ENCODE measurements at places on chromosomes 11 and 22.

- peak; percentile 81 for DNase-seq
Measured at GRCh38 chr11:62612366-62613290, at the start of the genes EML3 and ROM1. TSS of gene EML3 (minus strand) at chr11:62612775. CDS start at chr11:62612457, 318 bp downstream. TSS of gene ROM1 (plus strand) at chr11:62613257. CDS start at chr11:62613282, 25 bp downstream.

DNA sequence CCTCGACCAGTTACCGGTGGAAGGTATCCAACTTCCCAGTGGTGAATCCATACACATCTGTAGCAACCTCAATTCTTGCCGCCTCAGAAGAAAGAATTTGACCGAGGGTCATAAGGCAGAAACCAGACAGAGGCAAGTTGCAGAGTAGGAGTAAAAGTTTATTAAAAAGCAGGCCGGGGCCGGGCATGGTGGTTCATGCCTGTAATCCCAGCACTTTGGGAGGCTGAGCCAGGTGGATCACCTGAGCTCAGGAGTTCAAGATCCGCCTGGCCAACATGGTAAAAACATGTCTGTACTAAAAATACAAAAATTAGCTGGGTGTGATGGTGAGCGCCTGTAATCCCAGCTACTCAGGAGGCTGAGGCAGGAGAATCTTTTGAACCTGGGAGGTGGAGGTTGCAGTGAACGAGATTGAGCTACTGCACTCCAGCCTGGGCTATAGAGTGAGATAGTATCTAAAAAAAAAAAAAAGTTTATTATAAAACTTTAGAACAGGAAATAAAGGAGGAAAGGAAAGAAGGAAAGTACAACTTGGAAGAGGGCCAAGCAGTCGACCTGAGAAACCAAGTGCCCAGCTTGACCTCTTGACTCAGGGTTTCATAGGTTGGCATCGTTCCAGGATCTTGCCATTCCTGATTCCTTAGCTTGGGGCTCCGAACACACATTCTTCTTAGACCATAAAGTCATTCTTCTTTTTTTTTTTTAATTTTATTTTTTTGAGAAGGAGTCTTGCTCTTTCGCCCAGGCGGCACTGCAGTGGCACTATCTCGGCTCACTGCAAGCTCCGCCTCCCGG lies 27.8 kb downstream of the RGL4 start:
- no peak for DNase-seq

DNA sequence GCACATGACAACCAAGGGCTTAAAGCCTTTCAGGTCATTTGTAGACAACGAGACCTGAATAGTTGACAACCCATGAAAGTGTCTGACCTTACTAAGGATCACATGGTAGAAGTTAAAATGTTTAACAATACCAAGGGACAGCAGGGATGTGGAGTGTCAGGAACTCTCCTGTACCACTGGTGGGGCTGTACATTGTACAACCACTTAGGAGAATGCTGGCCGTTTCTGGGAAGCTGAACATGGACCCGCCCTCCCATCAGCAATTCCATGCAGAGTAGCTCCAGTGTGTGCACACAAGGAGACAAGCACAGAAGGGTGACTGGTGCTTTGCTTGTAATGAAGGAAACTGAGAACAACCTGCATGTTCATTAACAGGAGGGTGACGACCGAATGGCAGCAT lies 162.9 kb downstream of the MPPED1 start:
- no peak for DNase-seq

- DNase-seq = no peak
Measured at GRCh38 chr11:35141571-35141971, 2.6 kb downstream of the CD44 start.

GRCh38 chr11:114784216-114784615 lies 105.9 kb downstream of the NXPE2 start:
- no peak for DNase-seq

GRCh38 chr11:93720522-93720921 lies 20.8 kb downstream of the TAF1D start:
- no peak for DNase-seq

DNA sequence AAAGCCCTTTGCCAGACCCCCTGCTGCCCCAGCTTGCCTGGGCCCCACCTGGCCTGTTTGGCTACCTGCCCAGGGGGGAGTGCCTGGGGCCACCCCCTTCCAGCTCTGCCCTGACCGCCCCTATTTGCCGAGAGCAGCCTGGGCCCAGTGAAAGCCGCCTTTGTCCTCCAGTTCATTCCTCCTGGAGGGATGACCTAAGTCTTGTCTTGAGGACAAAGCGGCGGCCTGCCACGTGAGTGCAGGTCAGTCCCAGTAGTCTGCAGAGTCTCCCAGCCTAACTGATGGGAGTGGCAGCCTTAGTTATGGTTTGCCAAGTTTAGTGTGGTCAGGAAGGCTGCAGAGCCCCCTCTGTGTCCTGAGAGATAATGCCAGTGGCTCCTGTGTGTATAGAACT lies 115.9 kb upstream of the CRYBB3 start:
- peak; percentile 79 for DNase-seq

- peak; percentile 33 for DNase-seq
Measured at GRCh38 chr11:12540075-12540680, 134.0 kb upstream of the TEAD1 start.

DNA sequence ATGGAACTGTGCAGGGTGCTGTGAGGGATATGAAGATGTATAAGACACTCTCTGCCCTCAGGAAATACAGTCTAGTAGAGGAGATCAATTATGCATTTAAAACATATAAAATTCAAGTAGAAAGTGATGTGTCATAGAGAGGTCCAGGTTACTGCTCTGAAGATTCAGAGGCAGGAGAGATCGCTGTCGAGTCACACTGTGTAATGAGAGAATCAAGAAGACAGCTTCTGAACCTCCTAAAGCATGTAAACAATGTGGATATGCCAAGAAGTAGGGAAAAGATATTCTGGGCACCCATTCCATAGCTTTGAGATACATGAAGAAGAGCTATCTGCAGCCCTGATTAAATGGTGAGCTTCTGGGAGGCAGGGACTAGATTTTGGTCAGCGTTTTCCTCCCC lies 16.7 kb downstream of the SSH3 start:
- no peak for DNase-seq

- DNase-seq = no peak
Measured at GRCh38 chr11:76523147-76523546, 78.3 kb downstream of the EMSY start.

DNA sequence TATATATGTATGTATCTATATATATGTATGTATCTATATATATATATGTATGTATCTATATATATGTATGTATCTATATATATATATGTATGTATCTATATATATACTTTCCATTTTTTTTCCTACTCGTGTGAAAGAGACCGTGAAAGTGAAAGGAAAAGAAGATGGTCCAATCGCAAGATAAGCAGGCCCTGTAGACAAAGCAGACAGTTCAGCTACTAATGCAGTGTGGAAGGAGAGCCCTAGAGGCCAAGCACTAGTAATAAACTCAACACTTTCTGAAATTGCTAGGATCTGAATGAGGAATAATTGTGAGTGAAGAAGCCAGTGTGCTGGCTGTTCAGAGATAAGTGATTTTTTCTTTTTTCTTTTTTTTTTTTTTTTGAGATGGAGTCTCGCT lies 47.2 kb downstream of the MCHR1 start:
- peak; percentile 46 for DNase-seq

GRCh38 chr22:22935546-22936157 lies 48.0 kb downstream of the IGLL5 start:
- DNase-seq = no peak

DNA sequence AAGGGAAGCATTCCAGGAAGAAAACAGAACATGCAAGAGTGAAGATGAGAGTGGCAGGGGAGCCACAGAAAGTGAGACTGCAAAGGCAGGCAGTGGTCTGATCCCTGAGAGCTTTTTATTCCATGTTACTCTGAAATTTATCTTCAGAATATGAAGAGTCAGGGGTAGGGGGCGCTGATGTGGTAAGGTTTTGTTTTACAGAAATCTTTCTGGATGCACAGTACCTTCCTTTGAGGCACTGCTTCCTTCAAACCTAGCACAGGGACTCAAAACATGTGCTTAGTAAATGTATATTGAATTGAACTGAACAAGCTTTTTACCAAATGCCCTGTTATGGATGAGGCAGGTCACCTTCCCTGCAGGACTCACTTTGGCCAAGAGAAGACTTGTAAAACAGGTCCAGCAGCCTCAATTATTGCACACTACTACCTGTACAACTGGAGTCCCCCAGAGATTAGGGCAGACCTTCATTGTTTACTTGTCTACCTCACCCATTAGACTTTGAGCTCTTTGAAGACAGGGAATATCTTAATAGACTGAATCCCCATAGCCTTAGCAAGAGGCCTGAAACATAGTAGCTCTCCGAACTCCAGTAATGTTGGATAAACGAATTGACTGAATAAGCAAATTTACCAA lies 2.2 kb downstream of the PAK1 start:
- no peak for DNase-seq

- DNase-seq = no peak
Measured at GRCh38 chr22:42436404-42436803, 4.2 kb upstream of the NFAM1 start.

DNA sequence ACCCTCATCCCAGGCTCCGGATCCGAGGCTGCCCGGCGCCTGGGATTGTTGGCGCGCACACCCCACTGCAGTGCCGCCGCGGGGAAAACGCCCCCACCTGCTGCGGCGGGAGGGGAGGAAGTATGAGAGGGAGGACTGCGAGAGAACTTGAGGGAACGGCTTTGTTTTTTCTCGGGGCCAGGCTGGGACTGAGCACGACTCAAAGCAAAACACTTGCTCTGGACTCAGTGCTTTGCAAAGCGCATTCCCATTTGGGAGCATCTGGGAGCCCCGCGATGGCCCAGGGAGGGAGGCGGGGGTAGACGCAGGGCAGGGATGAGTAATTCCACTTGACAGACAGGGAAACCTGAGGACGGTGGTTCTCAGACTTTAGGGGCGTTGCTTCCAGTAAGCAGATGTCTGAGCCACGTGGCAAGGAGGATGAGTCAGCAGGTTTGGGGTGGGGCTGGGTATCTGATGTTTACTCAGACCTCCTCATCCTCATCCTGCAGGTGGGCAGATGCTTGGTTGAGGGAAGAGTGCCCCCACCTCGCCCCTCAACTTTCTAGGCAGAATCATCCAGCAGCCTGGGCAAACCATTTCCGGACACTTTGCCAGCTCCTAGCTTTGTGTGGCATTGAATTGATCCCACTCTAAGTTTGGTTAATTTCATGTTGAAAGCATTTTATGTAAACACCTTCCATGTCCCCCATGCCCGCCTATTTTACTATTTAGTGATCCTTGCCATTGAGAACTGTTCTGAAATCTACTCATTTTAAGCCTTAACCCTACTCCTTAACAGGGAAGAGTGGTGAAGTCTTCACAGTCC lies 1.5 kb downstream of the MIAT start:
- peak; percentile 83 for DNase-seq

DNA sequence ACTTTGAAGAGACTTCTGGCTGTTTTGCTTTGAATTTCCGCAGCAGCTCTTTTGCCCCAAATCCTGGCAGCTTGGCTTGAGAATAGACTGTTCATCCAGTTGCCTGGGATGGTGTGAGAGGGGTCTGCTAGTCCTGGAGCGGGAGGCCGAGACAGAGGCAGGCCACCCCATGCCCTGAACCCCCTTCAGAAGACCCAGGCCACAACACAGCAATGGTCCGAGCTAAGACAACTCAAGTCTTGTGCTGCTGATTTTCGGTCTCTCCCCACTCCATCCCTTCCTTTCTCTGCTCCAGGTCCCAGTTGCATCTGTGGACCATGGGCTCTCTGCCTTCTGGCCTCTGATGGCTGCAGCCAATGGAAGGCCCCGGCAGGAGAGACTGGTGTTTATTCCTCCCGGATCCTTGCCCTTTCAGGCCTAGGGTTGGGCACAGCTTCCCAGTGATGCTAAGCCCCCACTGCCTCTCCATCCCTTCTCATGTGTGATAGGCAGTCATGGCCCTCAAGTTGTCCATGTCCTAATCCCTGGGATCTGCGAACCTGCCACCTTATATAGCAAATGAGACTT lies 31.9 kb upstream of the TP53I11 start:
- no peak for DNase-seq

DNA sequence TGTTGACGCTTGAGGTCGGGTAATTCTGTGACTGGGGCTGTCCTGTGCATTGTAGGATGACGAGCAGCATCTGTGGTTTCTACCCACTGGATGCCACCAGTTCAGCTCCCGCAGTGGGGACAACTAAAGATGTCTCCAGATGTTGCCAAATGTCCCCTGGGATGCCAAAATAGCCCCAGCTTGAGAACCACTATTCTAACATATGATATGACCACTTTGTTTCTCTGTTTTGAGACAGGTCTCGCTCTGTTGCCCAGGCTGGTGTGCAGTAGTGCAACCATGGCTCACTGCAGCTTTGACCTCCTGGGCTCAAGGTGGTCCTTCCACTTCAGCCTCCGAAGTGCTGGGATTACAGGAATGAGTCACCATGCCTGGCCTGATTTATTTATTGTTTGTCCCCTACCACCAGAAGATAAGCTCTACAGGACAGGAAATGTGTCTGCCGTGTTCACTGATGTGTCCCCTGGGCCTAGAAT lies 4.4 kb upstream of the MEN1 start:
- no peak for DNase-seq

DNA sequence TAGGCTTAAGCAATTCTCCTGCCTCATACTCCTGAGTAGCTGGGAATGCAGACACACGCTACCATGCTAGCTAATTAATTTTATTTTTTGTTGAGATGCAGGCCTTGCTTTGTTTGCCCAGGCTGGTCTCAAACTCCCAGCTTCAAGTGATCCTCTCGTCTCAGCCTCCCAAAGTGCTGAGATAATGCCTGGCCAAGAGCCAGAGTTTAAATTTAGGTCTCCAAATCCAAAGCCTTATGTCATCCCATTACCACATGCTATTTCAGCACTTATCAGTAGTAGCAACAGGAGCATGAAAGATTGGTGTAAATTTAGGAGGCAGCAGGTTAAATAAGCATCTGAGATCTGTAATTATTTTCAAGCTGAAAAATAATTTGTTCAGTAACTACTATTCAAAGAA lies 326.1 kb upstream of the ANO5 start:
- DNase-seq = no peak

GRCh38 chr22:27422442-27422841 lies 379.1 kb downstream of the MN1 start:
- DNase-seq = no peak
